ENCODE measurements at places on chromosomes 13 and 19.

GRCh38 chr19:34186205-34186604 lies 13.9 kb downstream of the LSM14A start:
- DNase-seq: no peak

- peak; percentile 57 for DNase-seq
These were observed 89.8 kb upstream of the LSM14A start for GRCh38 chr19:34082289-34083077.

GRCh38 chr13:67235265-67235664 lies 5.1 kb upstream of the PCDH9 start:
- DNase-seq: no peak

GRCh38 chr19:44644402-44645016 lies 799 bp downstream of the PVR start:
- DNase-seq: no peak

DNA sequence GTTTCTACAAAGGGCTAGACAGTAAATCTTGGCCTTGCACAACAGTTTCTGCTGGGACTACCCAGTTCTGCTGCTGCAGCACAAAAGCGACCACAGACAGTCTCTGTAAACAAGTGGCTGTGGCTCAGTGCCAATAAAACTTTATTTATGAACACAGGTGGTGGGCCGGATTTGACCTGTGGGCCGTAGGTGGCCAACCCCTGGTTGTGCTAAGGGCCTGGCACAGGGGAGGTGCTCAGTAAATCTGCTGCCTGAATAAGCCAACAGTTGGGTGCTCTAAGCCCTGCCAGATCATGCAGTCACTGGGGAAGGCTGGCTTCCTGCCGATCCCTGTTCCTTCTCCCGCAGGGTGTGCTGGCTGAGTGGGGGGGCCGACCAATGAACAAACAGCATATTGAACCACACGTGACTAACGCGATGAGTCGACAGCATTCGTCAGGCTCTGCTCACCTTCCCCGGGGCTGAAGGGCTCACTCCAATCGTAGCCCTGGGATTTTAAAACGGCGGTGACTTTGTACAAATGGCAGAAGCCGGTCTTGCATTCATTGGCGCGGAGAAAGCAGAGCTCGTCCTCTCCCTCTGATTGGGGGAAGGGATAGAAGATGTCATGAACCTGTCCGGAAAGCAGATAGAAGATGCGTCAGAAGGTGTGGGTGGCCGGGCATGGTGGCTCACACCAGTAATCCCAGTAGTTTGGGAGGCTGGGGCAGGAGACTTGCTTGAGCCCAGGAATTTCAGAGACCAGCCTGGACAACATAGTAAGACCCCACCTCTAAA lies 24.3 kb upstream of the MYDGF start:
- no peak for DNase-seq

GRCh38 chr19:9936326-9937000 lies at the start of gene OLFM2:
TSS of gene OLFM2 (minus strand) at chr19:9936515. CDS start at chr19:9936366, 149 bp downstream.
- DNase-seq: no peak

GRCh38 chr19:49073514-49074378 lies 1.2 kb upstream of the KCNA7 start:
- no peak for DNase-seq

DNA sequence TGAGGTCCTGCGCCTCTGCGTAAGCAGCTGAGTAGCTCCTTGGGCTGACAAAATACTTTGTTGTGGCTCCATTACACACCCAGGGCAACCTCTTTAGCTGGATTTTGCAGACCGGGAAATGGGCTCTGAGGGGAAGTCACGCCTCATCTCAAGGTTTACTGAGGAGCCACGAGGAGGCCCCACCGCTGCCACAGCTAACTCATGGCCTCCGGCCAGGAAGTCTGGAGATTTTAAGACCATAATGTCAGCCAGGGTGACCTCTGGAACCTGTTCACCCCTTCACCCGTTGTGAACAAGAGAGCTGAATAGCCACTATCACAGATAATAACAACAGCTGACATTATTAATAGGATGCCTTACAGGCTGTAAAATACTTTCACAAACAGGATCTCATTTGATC lies 351.3 kb upstream of the TMTC4 start:
- DNase-seq: no peak

GRCh38 chr13:114146173-114146572 lies 13.8 kb upstream of the RASA3 start:
- no peak for DNase-seq

GRCh38 chr19:2385053-2385721 lies 25.1 kb downstream of the TMPRSS9 start:
- DNase-seq: peak; percentile 74

GRCh38 chr19:39296906-39297305 lies 699 bp downstream of the IFNL1 start:
- DNase-seq: no peak

- DNase-seq: no peak
These were observed 69.3 kb upstream of the ATP12A start for GRCh38 chr13:24610956-24611355.

GRCh38 chr13:113628291-113629270 lies 29.4 kb downstream of the ATP4B start:
- no peak for DNase-seq

DNA sequence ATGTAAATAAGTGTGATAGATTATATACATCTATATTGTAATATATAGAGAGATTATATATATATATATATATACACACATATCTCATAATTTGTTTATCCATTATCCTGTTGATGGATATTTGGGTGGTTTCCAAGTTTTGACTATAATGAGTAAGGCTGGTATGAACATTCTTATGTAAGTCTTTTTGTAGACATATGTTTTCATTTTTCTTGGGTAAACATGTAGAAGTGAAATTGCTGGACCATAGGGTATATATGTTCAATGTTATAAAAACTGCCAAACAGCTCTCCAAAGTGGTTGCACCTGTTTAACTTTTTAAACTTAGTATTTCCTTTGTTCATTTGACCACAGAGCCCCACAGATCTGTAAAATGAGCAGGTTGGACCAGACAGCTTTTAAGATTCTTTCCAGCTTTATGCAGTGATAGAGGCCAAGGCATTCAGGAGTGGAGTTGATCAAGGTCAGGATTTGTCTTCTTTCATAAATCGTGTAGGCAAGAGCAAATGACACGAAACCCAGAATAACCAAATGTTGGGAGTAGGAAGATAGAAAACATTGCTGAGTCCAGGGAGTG lies 21.7 kb upstream of the KATNAL1 start:
- no peak for DNase-seq

DNA sequence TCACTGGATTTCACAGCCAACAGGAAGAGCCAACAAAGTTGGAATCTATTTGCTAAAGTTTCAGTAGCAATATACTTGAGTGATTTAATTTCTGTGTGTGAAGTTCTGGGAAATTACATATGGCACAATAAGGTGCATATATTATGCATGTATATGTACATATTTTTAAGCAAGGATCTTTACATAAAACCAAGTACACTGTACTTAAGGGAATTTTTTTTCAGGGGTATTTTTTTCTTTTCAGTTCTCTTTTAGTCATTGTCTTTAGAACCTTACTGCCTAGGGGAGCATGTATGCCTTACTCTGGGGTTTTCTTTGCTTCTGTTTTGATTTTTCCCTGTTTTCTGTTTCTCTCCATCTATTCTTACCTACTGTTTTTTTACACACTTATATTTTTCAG lies 7.4 kb downstream of the RAP2A start:
- no peak for DNase-seq

- no peak for DNase-seq
These were observed 56.8 kb downstream of the LRCH1 start for GRCh38 chr13:46609726-46610125.

DNA sequence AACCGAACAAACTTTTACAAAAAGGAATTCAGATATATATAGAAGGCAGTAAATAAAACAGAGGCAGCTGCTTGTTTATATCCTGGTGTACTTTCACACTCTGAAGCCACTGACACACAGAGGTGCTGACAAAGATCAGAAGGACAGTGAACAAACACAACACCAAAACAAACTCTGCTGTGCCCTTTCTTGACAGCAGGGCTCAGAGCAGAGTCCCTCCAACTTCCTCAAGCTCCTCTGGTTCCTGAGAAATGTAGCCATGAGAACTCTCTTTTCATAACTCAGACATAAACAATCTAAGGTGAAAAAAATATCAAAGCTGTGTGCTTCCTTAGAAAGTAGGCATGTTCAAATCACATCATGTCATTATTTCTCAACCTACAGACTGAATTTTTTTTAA lies 1052.8 kb upstream of the SPRY2 start:
- DNase-seq: no peak

- no peak for DNase-seq
These were observed 7.1 kb upstream of the DOCK6 start for GRCh38 chr19:11269408-11269807.

DNA sequence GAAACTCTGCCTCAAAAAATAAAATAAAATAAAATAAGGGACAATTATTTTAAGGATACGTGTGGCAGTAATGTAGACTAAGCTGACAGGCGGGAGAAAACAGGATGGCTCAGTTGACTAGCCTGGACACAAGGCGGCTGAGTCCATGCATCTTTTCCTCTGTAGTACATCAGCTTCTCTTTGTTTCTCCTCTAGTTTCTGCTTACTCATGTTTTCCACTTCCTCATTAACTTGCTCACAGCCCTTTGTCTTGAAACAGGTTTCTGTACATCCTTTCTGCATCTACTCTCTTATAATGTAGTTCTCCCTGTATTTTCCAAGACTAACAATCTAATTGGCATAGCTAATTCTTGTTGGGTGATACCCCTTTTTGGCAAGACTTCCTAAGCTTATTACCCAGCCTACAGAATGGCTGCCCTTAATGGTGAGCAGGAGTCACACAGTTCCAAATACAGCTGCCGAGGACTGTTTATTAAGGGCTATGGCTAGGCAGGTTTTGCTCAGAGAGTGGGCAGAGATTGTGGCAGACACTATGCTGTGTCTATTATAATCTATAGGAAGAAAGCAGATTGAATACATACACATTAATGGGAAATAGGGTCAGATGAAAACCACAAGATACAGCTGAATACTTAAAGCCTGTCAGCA lies 58.7 kb upstream of the KLF5 start:
- no peak for DNase-seq

DNA sequence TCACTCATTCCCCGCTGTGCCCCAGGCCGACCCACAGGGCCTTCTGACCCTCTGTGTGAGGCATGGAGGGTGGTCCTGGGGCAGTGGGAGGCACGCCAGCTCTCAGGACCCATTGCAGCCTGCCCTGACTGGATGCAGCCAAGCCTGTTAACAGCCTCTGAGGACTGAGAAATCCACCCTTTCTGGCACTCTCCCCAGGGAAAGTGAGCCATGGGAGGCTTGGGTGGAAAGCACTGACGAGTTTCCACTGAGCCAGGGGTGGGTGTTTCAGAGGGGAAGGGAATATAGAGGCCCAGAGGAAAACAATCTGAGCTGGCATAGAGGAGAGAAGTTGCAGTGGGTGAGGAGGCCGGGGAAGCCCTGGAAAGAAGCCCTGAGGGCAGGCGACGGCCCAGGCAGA lies 30.6 kb upstream of the SLC7A10 start:
- DNase-seq: no peak

- no peak for DNase-seq
These were observed 7.4 kb upstream of the KLHL26 start for GRCh38 chr19:18629166-18630088.

DNA sequence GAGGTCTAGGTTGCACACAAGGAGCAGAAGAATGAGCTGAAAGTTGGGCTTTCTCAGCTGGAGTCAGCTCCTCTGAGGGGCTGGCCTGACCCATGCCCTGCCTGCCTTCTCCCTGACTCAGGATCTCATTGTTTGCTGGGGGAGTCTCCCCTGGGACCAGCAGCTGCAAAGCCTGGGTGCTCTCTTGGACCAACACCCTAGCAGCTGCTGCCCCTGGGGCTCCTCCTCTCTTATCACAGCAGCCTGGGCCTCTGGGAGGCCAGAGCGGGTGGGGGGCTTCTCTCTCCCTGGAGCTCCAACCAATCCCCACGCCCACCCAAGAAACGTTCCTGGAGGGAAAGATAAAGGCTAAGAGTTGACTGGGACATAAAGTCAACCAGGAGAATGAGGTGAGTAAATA lies 1.6 kb upstream of the FCGBP start:
- DNase-seq: no peak

- DNase-seq: no peak
These were observed 51.1 kb downstream of the GARRE1 start for GRCh38 chr19:34305221-34306083.

DNA sequence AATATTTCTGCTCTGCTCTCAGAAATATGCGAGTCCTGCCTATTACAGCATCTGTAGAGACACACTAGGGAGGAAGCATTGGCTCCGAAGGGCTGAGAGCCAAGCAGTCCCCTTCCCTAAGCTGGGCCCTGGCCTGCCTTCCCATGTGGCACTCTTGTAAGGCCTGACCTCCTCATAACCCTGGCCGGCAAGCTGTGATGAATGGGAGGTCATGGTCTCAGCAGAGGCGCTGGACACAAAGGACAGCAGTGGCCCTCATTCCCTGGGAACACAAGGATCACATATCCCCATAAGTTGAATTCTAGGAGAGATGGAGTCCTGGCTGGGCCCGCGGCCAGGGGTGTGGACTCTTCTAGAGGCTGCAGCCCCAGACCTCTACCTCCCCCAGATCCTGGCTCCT lies 483.3 kb downstream of the ZNF536 start:
- DNase-seq: no peak

GRCh38 chr13:52459668-52460067 lies 4.4 kb downstream of the CKAP2 start:
- no peak for DNase-seq

- peak; percentile 46 for DNase-seq
These were observed 122.7 kb downstream of the TBC1D4 start for GRCh38 chr13:75359266-75359665.

DNA sequence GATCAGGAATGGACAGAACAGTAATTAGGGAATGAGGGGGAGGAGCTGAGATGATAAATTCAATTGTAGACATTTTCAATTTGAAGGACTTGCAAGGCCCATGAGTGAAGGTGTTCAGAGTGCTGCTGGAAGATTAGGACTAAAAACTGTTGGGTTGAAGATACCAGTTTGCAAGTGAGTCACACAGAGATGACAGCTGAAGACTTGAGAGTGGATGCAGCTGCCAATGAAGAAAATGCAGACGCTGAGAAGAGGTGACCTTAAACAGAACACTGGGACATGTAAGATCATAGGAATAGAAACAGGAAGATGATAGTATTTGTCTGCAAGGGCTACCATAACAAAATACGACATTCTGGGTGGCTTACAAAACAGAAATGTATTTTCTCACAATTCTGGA lies 1716.5 kb upstream of the SLC10A2 start:
- DNase-seq: no peak

- no peak for DNase-seq
These were observed 160.1 kb downstream of the SPRY2 start for GRCh38 chr13:80180740-80181355.

DNA sequence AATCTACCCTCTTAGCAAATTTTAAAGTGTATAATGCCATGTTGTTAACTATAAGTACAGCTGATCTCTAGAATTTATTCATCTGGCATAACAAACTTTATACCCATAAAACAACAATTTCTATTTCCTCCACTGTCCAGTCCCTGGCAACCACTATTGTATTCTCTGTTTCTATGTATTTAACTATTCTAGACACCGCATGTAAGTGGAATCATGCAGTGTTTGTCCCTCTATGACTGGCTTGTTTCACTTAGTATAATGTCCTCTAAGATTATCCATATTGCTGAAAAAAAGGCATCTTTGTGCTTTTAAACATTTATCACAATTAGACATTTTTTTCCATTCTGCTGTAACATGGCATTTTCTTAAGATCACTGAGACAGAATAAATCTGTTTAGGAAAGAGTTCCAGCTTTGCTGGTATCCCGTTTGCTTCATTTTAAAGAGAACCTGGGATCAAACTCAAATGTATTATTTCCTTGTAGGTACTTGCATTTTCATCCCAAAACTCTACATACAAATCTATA lies 1191.0 kb downstream of the SLITRK5 start:
- DNase-seq: no peak

All from NT2/D1 (cell line).